ENCODE measurements at places on chromosomes 7 and 10. TPM values are rescaled to one million over a fixed set of nuclear protein-coding genes. Genes with fewer than 3 reads are reported as not detected.

The DNAH11 gene
- 3.0 TPM for total RNA-seq

The INMT gene
- total RNA-seq: not detected

The ACSM6 gene
- not detected for total RNA-seq

The STEAP4 gene
- total RNA-seq: 2.1 TPM

The GALNT17 gene
- not detected for total RNA-seq

The URGCP gene
- 35.2 TPM for total RNA-seq

The UTF1 gene
- not detected for total RNA-seq

The GIMAP8 gene
- under 0.01 TPM for total RNA-seq

The LAMB4 gene
- not detected for total RNA-seq

The CASP2 gene
- 15.7 TPM for total RNA-seq

The CYP2C19 gene
- total RNA-seq: not detected

The GOLGA7B gene
- 0.21 TPM for total RNA-seq

The ZNF365 gene
- total RNA-seq: 3.4 TPM

The ETV1 gene
- 0.43 TPM for total RNA-seq

The SPOCK2 gene
- total RNA-seq: 14.2 TPM

The TAS2R3 gene
- 1.4 TPM for total RNA-seq

The TMEM270 gene
- not detected for total RNA-seq

The CYP2W1 gene
- not detected for total RNA-seq

The UCMA gene
- not detected for total RNA-seq

The ASZ1 gene
- total RNA-seq: not detected

The ASAH2 gene
- total RNA-seq: 0.24 TPM

The NPFFR1 gene
- total RNA-seq: not detected

The GSTO1 gene
- 180 TPM for total RNA-seq

The NAT16 gene
- total RNA-seq: not detected

The FBXL13 gene
- total RNA-seq: 0.72 TPM

The ZCWPW1 gene
- 1.4 TPM for total RNA-seq

The SLC29A4 gene
- 11.6 TPM for total RNA-seq

The INSYN2A gene
- under 0.01 TPM for total RNA-seq

The AGAP6 gene
- 2.6 TPM for total RNA-seq

The UPK3BL1 gene
- 315 TPM for total RNA-seq

The GIMAP4 gene
- 2.2 TPM for total RNA-seq

The TMEM140 gene
- total RNA-seq: not detected

The GSTO2 gene
- 41.8 TPM for total RNA-seq

The OR6V1 gene
- not detected for total RNA-seq

The CALHM1 gene
- not detected for total RNA-seq

The EEPD1 gene
- total RNA-seq: 4.0 TPM

The PKD1L1 gene
- not detected for total RNA-seq

The CYP3A4 gene
- under 0.01 TPM for total RNA-seq

The SLC18A2 gene
- total RNA-seq: not detected

The DHTKD1 gene
- 20.5 TPM for total RNA-seq

The MMD2 gene
- not detected for total RNA-seq

The INPP5F gene
- 12.0 TPM for total RNA-seq

The PNLIP gene
- total RNA-seq: not detected

The ARHGAP21 gene
- 91.6 TPM for total RNA-seq

The BMPR1A gene
- total RNA-seq: 39.0 TPM
